ENCODE measurements at places on chromosomes 7 and 10.

DNA sequence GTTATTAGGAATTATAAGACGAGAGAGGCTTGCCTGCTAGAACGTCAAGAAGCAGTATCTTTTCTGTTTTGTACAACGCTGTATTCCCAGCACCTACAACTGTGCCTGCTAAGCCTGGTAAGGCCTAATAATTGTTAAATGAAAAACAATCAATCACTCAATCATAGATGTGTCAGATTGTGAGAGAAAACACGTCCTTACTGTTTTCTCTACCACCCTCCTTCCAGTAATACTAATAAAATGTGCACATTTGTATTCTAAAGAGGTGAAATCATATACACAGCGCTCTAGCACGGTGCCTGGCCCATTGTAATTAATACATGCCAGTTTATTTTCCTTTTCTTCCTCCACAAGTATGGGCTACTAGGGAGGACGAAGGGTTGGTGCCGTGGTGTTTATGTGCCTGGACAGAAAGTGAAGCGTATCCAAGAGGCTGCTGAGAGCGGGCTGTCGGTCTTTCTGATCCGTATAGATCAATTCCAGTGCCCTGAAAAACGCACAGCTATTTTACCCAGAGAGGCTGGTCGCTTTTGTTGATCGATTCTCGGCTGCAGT lies 1.5 kb upstream of the AUTS2 start:
- no peak for DNase-seq

GRCh38 chr7:138889582-138890498 lies 91.3 kb downstream of the KIAA1549 start:
- DNase-seq = peak; percentile 50

DNA sequence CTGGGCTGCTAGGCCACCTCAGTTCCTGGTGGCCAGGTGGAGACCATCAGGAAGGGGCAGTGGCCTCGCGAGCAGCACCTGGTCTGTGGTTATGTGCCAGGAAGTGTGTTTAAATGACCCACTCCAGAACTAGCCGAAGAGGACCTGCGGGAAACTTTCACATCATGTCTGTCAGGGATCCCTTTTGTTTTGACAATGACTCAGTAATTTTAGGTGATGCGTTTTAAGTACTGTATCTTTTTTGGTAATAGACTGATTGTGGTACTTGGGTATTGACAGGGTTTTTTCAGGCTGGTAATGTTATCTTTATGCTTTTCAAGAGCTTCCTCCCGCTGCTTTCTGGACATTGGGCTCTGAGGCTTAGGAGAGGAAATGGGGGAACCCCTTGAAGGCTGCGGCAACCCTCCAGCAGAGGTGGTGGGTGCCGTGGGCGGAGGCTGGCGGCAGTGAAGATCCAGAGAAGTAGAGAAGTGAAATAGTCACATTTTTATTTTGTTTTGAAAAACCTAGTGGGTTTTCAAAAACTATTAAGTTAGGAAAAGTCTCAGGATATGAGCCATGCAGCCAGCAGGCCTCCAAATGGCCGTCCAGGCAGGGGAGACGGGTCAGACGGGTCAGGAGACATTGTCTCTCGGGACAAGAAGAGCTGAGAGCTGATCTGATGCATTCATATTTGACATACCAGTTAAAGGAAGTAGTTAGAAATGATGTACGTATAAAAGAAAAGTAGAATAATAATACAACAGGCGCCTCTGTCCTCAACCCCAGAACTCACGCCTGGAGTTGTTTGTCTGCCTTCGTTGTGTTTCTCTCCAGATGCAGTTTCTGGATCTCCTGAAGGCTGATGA lies 27.7 kb downstream of the PPP2R2D start:
- no peak for DNase-seq

DNA sequence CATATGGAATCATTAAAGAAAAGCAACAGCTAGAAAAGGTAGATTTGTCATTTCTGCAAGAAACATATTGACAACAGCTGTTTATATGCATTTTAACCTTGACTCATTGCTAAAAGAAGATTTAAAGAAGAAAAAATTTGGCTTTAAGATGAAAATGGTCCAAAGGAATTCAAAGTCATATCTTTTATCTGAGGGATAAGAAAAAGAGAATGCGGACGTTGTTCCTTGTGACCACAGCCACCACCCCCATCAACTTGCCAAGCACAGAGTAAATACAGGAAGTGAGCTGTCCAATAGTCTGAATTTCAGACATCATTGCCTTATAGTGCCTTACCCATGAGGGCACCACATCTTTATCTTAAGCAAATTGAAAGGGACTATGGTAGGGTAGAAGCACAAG lies 7.3 kb upstream of the CRPPA start:
- DNase-seq = peak; percentile 83

DNA sequence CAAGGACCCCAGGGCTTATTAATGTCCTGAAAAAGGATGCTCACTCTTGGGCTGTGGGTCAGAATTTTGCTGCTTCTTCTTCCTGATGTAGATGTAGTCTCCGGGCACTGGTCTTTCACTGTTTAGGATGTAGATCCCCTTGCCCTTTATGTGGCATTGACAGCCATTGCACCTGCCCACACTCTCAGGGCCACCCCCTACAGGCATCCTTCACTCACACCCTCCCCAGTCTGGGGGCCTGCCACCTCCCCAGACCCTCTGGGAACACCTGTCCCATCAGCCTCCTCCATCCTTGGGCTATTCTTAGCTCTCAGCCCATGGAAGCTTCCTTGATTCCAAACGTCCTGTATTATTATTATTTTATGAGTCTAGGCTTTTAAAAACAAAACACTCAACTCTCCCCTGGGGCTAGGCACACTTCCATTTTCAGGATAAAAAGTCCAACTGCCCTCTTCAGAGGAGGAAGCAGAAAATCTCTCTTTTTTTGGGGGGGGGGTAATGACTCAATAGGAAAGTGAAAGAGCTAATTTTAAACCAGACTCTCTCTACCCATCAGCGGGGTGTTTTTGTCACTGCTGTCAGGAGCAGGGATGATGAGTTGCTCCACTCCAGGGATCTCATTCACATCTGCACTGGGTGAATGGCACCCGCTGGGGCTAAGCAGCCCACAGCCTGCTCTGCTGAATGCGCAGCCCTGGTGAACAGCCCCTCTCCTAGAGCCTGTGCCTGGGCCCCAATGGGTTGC lies 11.5 kb upstream of the KLRG2 start:
- no peak for DNase-seq

- peak; percentile 20 for DNase-seq
Measured at GRCh38 chr10:132793871-132794849, 8.2 kb upstream of the NKX6-2 start.

DNA sequence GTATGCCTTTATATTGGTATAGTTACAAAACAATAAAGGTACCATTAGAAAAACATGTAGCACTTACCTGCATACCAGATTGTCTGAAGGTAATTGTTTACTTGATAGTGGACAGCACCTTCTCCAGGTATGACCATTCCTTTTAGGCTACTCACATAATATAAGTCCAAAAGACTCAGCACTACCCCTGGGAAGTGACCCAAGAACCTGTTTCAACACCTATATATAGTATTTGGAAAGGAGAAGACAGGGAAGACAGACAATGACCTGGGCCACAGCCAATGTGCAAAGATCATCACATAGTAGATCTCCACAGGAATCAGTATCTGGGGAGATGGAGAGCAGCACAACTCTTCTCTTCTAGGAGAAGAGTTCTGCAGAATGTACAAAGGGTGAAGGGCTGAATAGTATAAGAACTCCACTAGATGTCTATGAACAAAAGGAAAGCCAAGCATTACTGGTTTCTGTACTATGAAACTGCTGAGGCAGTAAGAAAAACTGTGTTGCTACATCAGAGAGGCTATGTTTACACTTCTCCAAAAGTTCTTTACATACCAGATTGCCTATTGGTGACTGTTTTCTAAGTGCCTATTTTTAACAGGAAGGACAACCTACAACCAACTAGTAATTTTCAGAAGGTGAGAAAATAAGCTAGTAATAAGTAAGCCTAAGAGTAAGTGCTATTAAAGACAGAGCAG lies 159.2 kb downstream of the BTAF1 start:
- DNase-seq = no peak

DNA sequence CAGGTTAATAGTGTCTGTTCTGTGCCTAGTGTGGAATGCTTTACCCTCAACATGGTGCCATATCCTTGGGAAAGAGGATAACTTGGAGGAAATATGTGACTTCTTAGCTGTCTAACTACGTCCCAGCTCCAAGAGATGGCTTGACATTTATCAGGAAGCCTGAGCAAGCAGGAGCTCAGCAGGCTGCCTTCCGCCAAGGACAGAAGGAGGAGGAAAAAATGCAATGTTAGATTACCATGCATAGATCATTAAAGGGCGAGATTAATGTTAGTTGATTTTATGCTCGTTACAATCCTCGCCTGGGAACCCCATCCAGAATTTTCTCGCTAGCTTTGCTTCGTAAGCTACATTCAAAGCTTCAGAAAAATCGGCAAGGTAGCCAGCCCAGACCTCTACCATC lies 97.8 kb downstream of the GFRA1 start:
- DNase-seq = no peak

DNA sequence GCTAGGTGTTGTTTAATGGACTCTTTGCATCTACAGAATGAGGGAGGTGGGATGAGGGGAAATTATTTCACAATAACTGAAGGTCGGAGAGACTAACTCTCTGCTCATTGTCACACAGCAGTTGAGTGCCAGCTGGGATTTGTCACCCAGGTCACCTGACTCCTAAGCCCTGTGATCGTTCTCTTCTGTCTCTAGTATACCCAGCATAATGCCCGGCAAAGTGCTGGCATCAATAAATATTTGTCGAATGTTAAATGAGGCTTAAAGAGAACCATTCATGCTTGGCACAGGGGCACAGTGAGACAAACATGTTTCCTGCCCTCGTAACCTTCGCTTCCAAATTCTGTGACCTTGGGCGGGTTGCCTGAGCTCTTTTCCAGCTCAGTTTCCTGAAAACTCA lies 70.8 kb downstream of the TCF7L2 start:
- DNase-seq = no peak

DNA sequence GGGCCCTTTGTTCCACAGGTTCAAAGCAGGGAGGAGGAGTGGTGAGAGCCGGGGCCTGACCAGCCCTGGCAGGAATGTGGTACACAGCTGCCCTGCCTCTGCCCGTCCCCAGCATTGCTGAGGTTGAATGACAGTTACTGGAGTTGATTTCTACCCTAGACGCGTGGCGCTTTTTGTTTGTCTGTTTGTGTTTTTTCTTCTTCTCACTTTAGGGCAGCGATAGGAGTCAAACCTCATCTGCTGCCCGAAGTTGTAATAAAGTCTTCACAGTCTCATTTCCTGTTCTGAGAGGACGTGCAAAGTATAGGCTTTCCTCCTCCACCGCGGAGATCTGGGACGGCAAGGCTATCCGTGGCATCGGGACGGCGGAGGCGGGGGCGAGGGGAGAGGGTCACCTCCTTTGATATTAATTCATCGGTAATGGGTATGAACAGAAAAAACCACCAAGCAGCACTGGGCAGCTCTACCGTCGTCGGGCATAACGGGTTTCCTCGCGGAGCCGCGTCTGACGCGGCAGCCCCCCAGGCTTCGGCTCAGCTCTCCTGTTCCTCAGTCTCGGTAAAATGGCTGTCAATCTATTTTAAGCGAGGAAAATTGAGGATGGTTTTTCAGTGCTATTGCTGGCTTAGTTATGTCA lies 160.8 kb downstream of the LRMDA start:
- no peak for DNase-seq

DNA sequence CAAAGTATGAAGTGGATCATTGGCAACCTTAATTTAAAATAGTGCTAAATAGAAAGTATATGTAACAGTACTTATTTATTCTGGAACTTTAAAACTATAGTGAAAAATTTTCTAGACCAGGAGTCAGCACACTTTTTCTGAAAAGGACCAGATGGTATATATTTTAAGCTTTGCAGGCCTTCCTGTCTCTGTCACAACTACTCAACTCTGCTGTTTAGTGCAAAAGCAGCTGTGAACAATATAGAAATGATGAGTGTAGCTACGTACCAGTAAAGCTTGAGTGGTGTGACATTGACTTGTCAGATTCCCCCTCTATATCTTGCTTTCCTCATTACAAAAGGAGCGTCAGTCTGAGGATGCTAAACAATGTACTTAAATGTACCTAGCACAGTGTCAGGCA lies 88.1 kb upstream of the IGFBP3 start:
- DNase-seq = no peak

- peak; percentile 59 for DNase-seq
Measured at GRCh38 chr7:100584683-100585510, 1.0 kb downstream of the LRCH4 start.

DNA sequence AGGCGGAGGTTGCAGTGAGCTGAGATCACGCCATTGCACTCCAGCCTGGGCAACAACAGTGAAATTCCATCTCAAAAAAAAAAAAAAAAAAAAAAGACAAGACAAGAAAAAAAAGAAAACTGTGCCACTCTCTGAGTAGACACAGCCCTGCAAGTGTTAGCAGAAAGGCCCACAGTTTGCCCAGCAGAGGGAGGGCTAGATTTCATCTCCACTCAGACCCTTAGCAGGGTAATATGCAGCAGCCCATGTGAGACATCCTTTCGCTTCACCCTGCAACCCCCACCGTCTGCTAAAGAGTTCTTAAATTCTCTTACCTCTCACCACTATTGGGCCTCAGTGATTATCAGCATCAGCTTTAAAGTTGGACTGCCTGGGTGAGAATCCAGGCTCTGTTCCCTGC lies 38.2 kb downstream of the CTNNA3 start:
- DNase-seq = no peak

DNA sequence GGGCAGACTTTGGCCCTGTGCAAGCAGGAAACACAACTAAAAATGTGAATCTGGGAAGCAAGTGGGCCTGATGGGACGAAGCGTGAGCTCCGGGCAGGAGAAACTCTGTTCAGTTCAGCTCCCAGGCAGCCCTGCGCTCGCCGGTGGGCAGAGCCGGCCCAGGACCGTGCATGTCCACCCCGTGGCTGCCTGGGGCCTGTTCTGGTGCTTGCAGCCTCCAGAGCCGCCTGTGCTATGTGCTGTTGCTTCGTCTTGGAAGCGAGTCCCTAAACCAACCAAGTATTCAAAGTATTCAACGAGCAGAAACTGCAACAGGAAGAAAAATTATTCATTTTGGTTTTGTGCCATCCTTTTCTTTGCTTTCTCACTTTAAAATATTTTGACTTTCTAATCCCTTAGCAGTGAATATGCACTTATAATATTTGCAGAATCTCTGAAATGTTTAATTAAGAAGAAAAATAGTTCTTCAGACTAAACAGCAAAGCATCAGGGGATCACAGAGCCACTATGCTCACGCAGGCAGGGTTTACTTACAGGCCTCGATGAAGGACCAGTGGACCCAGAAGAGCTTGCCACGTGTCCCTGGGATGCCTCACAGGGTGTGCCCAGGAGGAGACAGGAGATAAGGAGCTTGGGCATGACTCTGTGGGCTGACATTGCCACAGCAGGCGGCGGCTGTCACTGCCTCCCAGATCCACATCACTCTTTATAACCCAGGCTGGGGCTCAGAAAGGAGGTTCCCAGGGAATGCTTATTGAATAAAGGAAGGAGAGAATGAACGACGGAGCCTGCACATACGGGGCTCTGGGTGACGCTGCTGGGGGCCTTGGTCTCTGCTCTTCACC lies 45.6 kb downstream of the VIPR2 start:
- no peak for DNase-seq

- no peak for DNase-seq
Measured at GRCh38 chr7:148622887-148623585, 32.5 kb downstream of the C7orf33 start.

- DNase-seq = peak; percentile 34
Measured at GRCh38 chr10:73956476-73957359, 41.2 kb upstream of the VCL start.
